ENCODE measurements at places on chromosomes 2 and 18. TPM values are rescaled to one million over a fixed set of nuclear protein-coding genes. Genes with fewer than 3 reads are reported as not detected.

The KIAA2012 gene
- not detected for polyA plus RNA-seq

DNA sequence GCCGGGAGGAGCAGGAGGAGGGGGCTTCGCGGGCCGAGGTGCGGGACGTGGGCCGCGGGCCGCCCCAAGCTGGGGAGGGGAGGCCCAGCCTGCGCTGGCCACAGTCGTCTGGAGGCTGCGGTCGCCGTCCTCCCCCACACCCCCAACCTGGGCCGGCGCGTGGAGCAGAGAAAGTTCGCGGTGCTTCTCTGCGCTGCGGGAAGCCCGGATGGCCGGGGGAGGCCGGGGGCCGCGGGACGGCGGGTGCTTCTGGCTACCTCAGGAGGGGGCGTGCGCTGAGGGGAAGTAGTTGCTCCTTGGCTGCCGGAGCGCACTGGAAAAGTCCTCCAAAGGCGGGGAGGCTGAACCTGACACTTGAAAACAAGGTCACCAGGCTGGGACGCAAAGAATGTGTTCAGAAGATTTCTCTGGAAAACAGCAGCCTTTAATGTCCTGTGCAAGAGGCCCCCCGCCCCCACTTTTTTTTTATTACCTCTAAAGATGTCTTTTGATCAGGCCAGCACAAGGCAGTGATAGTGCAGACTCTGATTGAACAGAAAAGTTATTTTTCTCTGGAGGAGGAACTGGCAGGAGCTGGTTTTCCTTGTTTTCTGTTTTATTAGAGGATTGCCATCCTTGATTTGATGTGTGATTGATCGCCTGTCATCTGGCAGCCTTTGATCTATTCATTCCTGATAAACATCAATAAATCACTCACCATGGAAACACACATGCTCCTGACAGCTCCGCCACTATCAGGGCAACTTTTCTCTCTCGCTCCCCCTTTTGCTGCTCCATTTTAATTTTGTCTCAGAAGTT lies 1.6 kb downstream of the TSHZ1 start:
- peak; percentile 25 for DNase-seq

DNA sequence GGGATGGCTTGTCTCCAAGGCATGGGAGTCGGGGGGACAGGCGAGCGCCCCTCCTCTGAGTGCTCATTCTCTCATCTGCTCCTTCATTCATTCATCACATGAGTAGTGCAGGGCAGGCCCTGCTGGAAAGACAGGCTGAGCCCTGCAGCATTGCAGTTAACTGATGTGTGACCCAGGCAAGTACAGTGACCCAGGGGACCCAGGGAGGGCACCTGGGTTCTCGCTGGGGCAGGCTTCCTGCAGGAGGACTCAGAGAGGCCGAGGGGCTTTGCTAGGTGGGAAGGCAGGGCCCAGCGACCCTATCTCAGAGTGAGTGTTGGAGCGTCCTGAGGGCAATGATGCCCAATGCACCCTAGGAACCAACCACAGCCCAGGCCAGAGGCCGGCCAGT lies 30.6 kb downstream of the HJURP start:
- no peak for DNase-seq

The HTR2B gene
- 0.10 TPM for polyA plus RNA-seq

DNA sequence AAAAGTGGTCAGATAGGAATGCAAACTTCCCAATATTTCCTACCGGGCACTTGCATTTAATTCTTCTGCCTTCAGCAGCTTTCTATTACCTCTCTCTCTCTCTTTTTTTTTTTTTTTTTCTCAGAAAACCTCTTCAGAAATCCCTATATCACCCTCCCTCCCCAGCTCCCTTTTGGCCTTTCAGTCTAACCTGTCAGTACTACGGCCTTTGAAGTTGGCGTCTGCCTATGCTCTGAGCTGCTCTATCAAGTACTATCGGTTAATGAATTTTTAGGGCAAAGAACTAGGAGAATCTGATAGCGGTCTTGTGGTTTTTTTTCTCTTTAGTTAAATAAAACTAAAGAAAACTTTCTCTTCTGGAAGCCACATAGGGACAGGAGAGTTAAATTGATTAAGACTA lies 122.4 kb upstream of the MAPRE2 start:
- no peak for DNase-seq

The ABCG5 gene
- polyA plus RNA-seq = not detected

DNA sequence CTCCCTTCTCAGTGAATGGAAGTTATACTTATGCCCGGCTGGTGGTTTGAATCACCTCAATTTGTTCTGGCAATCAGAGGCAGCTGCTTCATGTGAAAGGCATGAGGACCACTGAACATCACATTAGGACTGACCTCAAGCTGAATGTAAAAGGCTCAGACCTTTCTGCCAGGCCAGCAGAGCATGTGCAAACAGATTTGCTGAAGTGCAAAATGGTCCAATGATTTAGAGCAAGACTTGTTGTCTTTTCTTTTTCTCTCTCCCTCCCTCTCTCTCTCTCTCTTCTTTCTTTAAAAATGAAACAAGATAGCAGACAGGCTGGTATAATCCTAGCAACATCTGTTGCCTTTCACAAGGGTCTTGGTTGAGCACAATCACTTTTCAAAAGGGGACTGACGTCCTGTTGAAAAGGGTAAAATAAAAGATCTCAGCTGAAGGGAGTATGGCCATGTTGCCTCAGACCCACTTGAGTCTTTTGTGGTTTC lies 13.3 kb upstream of the CDH7 start:
- no peak for DNase-seq

The RNF144A gene
- 13.3 TPM for polyA plus RNA-seq

DNA sequence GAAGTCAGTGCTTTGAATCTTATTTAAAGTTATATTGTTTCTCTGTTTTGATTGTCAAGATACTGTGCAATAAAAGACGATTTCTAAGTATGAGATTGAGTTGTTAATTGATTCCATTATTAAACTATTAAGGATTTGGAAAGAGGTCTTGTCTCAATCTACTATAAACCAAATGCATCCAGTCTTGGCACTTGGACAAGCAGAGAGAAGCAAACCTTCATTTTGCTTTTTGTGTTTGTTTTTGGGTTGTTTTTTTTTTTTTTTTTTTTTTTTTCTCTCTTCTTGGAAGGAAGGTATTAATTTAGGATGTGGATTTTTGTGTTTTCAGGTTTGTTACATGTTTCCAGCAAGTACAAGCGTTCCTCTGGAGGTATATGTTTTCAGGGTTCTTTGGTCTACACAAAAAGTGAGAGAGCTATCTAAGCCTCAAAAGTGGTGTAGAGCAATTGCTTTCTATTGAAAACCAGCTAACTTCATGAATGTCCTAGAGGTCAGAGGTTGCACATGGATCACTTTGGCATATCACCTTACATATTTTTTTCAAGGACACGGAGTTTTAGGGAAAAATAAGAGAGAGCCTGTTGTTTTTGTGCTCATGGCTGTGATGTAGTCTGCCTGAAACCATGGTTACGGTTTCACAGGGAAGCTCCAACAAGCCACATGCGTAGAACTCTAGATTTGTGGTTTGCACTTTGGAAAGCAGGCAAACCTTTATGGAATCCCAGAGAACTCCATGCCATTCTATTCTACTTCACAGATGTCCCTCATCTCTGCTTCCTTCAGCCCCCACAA lies 1.8 kb downstream of the PRKCE start:
- no peak for DNase-seq

DNA sequence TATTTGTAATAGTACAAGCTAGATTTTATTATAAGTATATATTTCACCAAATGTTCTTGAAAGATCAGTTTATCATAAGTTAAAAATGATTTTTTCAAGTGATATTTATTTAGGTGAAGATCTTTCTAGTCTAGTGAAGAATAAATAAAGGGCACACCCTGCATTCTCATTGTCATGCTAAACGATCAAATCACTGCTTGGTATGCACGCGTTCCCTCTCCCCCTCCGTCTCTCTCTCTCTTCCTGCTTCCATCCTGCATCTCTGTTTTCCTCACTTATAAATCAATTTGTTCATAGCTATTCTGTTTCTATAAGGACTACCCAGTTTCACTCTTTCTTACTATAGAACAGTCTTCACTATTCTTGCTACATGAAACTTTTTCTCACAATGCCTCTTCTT lies 1067.4 kb downstream of the LRP1B start:
- no peak for DNase-seq

The MRPS5 gene
- polyA plus RNA-seq = 51.1 TPM

DNA sequence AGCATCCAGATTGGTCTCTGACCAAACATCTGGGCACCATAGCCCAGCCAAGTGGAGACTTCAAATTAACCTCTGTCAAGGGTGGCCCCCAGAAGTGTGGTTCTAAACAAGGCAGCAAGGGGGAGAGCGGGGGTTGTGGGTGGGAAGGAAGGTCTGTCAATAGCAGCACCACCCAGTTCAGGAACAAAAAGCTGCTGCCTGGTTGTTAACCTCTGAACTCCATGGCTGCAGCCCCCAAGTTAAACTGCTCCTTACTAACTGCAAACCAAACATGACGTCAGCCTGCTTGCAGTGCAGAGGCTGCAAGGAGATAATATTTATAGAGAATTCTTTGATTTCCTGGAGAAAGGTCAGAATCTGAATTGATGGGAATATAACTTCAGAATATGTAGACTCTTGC lies 76.5 kb downstream of the ARL4C start:
- DNase-seq = no peak

GRCh38 chr2:150619607-150620330 lies 132.3 kb upstream of the RND3 start:
- no peak for DNase-seq

- no peak for DNase-seq
These were observed 470.9 kb downstream of the ARHGAP15 start for GRCh38 chr2:143600116-143600515.

The CDC42EP3 gene
- 59.3 TPM for polyA plus RNA-seq

GRCh38 chr2:17594533-17595401 lies 54.3 kb downstream of the VSNL1 start:
- DNase-seq = no peak

- DNase-seq = no peak
These were observed 11.2 kb downstream of the CELF4 start for GRCh38 chr18:37554399-37554787.
